Pulmonary artery endothelial cell (primary cell): ENCODE measurements at places on chromosomes 1 and 21.
A peak's percentile ranks its signal among the peaks of the same experiment; 100 is the strongest.

- DNase-seq: no peak
Measured at GRCh38 chr1:150696162-150696561, 792 bp downstream of the GOLPH3L start.

DNA sequence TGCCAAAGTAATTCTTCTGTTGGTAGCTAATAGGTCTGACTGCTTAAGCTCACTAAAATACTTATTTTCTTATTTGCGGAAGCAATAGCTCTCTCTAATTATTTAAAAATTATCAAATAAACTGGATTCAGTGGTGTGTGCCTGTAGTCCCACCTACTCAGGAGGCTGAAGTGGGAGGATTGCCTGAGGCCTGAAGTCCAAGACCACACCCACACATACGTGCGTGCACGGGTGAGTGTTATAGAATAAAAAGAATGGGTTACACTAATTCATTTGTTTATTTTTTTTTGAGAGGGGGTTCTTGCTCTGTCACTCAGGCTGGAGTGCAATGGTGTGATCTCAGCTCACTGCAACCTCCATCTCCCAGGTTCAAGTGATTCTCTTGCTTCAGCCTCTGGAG lies 94.2 kb upstream of the HNRNPU start:
- DNase-seq: no peak

DNA sequence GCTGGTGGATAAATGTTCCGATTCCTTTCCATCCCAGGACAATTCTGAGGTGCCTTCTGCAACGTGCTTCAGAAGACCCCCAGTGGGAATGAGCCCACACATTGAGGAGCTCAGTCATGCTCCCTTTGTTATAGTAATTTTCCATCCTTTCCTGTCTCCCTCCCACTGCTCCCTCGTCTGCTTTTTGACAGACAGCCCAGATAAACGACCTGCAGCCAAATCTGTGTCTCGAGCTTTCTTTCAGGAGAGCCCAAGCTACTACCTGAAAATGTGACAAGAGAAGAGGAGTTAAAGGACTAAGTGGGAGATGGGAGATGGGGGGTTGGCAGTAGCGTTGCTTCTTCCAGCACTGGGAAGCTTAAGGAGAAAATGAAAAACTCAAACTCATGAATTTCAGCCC lies 65.9 kb upstream of the LRRN2 start:
- no peak for DNase-seq

GRCh38 chr1:19664453-19665185 lies at the start of gene HTR6:
HTR6 (plus strand) TSS chr1:19664875; CDS start chr1:19665754, 879 bp downstream.
- no peak for DNase-seq

DNA sequence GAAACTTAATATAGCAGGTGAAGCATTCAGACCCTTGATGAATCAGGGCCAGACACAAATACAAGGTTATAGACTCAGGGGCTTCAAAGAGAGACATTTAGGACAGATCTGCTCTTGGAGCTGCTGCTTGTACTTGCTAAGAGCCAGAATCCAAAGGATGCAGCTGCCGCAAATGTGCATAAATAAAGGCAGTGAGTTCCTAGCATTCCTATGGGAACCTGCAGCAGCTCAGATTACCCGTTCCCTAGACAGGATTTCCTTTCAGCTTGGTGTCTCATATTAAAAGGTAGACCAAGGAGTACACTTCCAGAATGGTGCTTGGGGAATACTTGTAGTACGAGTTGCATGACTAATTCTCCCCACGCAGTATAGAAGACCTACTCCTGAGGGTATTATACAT lies 9.7 kb upstream of the LRRC53 start:
- no peak for DNase-seq

GRCh38 chr1:232675260-232675659 lies 45.3 kb upstream of the SIPA1L2 start:
- DNase-seq: no peak

DNA sequence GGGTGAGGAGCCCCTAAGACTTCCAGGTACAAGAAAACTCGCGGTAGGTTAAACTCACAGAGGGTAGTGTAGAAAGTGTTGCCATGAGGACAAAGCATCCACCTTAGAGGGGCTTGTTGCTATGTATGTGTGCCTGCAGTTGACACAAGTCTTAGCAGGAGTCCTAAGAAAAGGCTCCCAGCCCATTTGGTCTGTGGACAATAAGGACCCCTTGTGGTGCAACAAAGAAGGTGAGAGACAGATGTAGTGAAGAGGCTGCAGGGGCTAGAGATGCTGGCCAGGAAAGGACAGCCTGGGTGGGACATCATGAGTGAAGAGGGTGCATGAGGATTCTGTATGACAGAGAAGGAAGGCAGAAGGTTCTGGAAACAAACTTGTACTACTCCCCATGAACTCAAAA lies 36.3 kb upstream of the IL10 start:
- DNase-seq: no peak

GRCh38 chr21:35855484-35855883 lies 204.8 kb downstream of the SETD4 start:
- no peak for DNase-seq

DNA sequence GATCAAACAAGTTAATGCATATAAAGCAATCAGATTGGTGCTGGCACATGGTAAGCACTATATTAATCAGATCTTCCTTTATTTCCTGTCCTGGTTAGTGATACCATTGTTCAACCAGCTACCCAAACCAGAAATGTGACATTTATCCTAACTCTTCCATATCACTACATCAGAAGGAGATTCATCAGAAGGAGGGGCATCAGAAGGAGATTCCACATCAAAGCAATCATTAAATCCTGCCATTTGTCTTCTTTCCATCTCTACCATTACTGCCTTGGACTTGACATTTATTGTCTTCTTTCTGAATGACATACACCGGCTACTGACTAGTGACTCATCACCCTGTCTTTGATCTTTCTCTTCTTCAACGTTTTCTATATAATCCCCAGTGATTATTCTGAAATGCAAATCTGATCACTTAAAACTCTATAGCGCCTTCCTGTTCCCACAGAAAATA lies 75.0 kb downstream of the DNM3 start:
- no peak for DNase-seq

DNA sequence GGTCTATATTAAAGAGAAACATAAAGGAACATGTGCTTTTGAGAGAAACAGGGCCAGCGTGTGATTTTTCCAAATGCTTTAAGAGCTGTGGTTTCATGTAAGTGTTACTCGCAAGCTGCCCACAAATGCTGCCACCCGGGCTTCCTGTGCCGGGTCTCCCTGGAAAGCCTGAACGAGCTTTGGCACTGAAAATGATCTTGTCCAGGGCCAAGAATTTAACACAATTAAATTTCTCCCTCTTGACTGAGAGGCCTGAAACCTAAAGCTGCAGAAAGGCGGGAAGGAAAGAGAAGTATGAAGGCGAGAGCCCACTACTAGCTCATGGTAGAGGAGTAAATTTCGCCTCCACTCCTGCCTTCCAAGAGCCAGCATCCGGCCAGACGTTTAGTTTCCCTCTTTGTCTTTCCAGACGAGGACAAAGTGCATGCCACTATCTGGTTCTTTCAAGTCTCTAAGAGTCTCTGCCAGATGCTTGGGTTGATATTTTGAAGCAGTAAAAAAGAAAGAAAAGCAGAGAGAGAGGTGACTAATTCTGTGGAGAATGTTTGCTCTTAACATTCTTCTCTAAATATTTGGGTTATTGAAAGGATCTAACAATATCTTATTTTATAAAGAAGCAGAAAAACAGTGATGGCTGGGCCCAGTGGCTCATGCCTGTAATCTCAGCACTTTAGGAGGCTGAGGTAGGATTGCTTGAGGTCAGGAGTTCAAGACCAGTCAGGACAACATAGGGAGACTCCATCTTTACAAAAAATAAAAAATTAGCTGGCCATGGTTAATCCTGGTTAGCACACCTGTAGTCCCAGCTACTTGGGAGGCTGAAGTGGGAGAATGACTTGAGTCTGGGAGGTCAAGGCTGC lies 100.0 kb upstream of the HNRNPU start:
- DNase-seq: peak; percentile 50

GRCh38 chr1:6218375-6219164 lies 12.7 kb downstream of the RNF207 start:
- no peak for DNase-seq

GRCh38 chr1:228646717-228647522 lies 88.4 kb upstream of the RHOU start:
- no peak for DNase-seq

- DNase-seq: no peak
Measured at GRCh38 chr1:9271283-9271682, 21.4 kb upstream of the SPSB1 start.

DNA sequence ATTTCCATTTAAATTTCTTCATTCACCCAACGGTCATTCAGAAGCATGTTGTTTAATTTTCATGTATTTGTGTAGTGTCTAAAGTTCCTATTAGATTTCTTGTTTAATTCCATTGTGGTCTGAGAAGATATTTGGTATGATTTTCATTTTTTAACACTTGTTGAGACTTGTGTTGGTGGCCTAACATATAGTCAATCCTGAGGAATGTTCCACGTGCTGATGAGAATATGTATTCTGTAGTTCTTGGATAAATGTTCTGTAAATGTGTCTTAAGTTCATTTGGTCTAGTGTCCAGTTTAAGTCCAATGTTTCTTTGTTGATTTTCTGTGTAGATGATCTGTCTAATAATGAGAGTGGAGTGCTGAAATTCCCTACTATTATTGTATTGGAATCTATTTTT lies 22.7 kb upstream of the LCE5A start:
- no peak for DNase-seq

DNA sequence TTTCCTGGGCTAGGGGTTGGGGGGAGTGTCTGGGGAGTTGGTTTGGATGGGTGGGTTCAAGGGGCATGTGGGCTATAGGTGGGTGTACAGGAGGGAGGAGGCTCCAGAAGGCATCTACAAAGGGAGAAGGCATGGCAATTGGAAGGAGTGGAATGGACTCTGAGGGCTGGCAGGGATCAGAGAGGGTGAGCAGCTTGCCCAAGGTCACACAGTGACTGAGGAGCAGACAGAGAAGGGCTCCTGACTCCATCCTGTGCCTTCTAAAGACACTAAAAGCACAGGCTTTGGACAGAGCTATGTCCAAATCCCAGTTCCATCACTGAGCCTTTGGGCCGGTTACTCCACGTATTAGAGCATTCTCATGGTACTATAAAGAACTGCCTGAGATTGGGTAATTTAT lies 151.8 kb downstream of the PTPRU start:
- DNase-seq: no peak

- no peak for DNase-seq
Measured at GRCh38 chr1:182643699-182644098, 39.5 kb upstream of the RGS16 start.

DNA sequence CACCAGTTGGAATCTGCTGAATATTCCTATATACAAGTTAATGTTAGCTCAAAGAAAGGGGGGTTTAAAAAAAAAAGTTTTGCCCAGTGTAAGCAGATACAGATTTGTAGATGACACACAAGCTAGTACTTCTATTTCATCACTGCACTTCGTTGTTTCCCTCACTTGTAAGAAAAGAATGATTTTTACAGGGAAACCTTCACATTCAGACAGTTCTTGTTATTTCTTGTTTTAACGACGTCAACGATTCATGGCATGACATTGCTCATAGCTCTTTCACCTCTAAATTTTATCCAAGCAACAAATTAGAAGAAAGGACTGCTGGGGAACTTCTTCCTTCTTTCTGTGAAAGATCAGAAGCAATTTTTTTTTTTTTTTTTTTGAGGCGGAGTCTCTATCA lies 25.7 kb upstream of the C1orf105 start:
- DNase-seq: no peak

- DNase-seq: no peak
Measured at GRCh38 chr1:113298941-113299340, 91.4 kb upstream of the MAGI3 start.

GRCh38 chr1:57590978-57591377 lies 167.1 kb upstream of the DAB1 start:
- no peak for DNase-seq

GRCh38 chr1:37485902-37486679 lies 11.7 kb downstream of the ZC3H12A start:
- no peak for DNase-seq

DNA sequence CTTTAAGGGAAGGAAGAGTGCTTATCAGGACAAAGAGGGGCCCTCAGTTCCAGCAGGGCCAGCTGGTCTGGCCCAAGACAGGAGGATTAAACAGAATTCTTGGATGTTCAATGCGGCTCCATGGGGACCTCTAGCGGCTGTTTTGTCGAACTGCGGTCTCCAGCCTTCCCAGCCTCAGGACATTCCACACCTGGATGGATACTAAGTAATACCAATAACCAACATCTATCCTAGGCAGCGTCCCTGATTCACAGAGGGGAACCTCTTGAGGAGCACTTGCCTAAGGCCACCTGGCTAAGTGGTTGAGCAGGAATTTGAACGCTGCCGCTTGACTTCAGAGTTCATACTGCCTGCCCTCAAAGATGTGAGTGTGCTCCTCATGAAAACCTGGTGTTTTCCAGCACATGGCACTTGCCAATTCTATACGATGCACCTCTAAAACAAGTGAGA lies 15.5 kb upstream of the CD247 start:
- no peak for DNase-seq

- DNase-seq: no peak
Measured at GRCh38 chr1:89311757-89312156, 39.1 kb upstream of the GBP5 start.

- no peak for DNase-seq
Measured at GRCh38 chr1:158002631-158003405, 9.4 kb downstream of the KIRREL1 start.

DNA sequence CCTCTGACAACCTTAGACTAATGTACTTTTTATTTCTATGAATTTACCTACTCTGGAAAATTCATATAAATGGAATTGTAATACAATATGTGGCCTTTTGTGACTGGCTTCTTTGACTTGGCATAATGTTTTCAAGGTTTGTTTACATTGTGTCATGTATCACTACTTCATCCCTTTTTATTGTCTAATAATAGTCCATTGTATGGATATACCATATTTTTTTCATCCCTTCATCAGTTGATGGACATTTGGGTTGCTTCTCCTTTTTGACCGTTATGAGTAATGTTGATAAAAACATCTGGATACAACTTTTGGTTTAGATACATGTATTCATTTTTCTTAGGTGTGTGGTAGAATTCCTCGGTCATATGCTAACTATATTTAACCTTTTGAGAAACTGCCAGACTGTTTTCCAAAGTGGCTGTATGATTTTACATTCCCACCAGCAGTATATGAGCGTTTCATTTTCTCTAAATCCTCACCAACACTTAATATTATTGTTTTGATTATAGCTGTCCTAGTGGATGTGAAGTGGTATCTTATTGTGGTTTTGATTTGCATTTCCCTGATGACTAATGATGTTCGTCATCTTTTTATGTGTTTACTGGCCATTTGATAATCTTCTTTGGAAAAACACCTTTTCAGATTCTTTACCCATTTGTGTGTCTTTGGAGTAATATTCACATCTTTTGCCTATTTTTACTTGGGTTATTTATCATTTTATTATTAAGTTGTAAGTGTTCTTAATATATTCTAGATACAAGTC lies 3.5 kb downstream of the RO60 start:
- no peak for DNase-seq

DNA sequence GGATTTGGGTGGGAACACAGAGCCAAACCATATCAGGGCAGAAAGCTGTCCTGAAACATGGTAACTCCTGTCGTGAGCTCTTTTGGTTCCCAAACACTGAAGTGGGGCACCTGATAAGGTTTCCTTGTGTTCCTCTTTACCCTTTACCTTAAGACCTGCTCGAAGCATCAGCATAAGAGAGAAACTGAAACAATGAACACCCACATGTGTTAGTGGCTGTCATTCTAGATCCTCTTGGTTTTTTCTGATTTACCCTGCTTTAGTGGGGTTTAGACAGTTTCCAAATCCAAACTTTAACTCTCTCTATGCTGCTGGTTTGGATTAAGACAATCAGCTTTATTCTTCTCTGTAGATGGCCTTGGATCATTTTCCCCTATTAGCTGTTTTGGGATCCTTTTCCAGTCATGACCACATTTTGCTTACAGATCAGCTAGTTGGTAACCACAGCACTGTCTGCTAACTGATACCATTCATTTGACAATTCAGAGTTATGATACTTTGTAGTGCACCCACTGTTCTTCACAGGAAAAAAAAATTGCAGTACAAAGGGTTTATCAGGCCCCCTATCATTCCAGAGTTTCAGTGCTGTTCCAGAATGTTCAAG lies 975 bp upstream of the MNDA start:
- DNase-seq: no peak
